ENCODE measurements at places on chromosomes 3 and 15.

- DNase-seq = no peak
These were observed 7.5 kb upstream of the TGFBR2 start for GRCh38 chr3:30598668-30599545.

DNA sequence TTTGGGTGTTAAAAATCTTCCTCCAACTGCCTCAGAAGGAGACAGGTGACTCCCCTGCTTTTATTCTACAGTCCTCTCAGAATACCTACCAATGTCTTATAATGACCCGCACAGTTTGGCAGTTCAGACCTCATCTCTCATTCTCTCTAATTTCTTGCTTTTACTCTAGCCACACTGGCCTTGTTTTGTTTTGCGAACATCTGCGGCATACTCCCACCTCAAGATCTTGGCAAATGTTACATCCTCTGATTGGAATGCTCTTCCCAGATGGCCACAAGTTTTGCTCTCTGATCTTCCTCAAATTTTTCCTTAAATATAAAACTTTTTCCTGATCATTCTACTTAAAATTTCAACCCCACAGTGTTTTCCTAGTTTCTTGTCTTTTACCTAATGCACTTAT is 94.1 kb downstream of the PLSCR2 start:
- no peak for DNase-seq

DNA sequence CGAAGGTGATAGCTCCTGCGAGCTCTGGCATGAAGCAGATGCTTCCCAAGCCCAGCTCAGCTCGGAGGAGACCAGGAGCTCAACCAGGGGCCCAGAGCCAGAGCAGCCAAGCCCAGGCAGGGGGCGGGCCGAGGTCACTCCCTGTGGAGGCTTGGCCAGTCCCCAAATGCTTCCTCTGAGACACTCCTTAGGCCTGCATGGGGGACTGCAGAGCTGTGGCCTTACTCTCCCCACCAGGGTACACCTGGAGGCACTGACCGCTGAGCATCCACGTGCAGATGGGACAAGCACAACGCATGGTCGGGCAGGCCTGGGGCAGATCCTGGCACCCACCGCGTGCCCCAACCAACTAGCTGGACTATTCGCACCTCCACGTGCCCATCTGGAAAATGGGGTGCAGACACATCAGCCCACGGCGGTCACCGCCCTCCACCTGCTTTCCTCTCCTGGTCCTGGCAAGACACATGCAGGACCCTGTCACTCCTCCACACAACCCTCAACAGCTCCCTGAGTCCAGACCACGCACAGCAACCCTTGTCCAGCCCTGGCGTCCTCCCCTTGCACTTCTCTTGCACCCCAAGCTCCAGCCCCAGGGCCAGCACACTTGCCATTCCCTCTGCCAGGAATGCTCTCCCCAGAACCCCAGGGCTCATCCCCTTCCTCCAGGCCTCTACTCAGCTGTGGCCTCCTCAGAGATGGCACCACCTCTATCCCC is 164.7 kb upstream of the IQSEC1 start:
- DNase-seq = no peak

- no peak for DNase-seq
These were observed 39.3 kb downstream of the RFTN1 start for GRCh38 chr3:16474216-16474615.

- no peak for DNase-seq
These were observed 384.8 kb upstream of the SEMA6D start for GRCh38 chr15:47332481-47332880.

- no peak for DNase-seq
These were observed 144.0 kb downstream of the CADM2 start for GRCh38 chr3:85102781-85103180.

GRCh38 chr15:71752604-71753289 is 57.6 kb upstream of the NR2E3 start:
- no peak for DNase-seq

Measured in activated CD8-positive, alpha-beta memory T cell treated with anti-CD3 and anti-CD28 coated beads, Interleukin-2, amount 50 U/mL, for 4 hours (primary cell).